RWPE2 (cell line): ENCODE measurements at places on chromosomes 16 and 17.
A peak's percentile ranks its signal among the peaks of the same experiment; 100 is the strongest.

GRCh38 chr16:56517206-56517605 lies 2.6 kb downstream of the BBS2 start:
- DNase-seq, result no peak

- DNase-seq, result peak; percentile 19
Observed at GRCh38 chr17:228951-229708, 47.7 kb upstream of the DOC2B start.

- DNase-seq, result peak; percentile 65
Observed at GRCh38 chr16:2720064-2720457, at the start of gene PRSS27. Gene PRSS27, minus strand, starts transcription at chr16:2720224. Its CDS starts 64 bp downstream, at chr16:2720160.

GRCh38 chr17:74325743-74326379 lies at the start of gene KIF19:
Gene KIF19, plus strand, starts transcription at chr17:74326226. Its CDS starts 124 bp downstream, at chr17:74326350.
- DNase-seq, result no peak

- DNase-seq, result peak; percentile 30
Observed at GRCh38 chr16:66477028-66477515, 50.0 kb downstream of the BEAN1 start.

DNA sequence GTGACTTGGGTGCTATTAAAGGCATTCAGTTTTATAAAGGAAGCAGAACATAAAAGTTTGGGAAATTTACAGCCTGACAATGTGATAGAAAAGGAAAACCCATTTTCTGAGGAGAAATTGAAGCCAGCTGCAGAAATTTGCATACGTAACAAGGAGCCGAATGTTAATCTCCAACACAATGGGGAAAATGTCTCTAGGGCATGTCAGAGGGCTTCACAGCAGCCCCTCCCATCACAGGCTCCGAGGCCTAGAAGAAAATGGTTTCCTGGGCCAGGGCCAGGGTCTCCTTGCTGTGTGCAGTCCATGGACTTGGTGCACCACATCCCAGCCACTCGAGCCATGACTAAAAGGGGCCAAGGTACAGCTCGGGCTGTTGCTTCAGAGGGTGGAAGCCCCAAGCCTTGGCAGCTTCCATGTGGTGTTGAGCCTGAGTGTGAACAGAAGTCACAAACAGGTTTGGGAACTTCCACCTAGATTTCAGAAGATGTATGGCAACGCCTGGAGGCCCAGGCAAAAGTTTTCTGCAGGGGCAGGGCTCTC lies 23.9 kb upstream of the TOM1L1 start:
- DNase-seq, result no peak

DNA sequence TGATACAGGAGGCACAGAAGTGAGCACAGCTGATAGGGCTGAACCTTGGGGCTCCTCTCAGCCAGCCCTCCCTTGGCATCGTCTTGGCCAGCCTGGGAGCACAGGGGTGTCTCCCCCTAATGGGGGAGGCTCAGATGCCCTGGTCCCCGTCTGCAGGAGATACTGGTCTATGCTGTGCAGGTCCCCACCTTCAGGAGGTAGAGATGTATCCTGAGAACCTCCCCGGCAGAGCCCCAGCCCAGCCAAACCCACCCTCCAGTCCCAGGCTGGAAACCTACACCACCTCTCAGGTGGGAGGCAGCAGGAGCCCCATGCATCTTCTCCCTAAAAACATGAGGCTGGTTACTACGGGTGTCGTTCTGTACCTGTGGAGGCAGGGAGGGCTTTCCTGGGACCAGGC lies 38.7 kb downstream of the ABCC6 start:
- DNase-seq, result no peak

- no peak for DNase-seq
Observed at GRCh38 chr16:27374804-27375425, 27.1 kb upstream of the IL21R start.

- DNase-seq, result no peak
Observed at GRCh38 chr16:77548151-77548550, 113.3 kb upstream of the ADAMTS18 start.

- DNase-seq, result no peak
Observed at GRCh38 chr17:49990921-49991320, 4.1 kb downstream of the DLX3 start.

GRCh38 chr17:44111777-44112176 lies 11.7 kb downstream of the HDAC5 start:
- no peak for DNase-seq

GRCh38 chr17:62627904-62628633 lies 599 bp downstream of the MRC2 start:
- DNase-seq, result no peak

GRCh38 chr16:27253526-27253930 lies 15.0 kb downstream of the NSMCE1 start:
- no peak for DNase-seq

DNA sequence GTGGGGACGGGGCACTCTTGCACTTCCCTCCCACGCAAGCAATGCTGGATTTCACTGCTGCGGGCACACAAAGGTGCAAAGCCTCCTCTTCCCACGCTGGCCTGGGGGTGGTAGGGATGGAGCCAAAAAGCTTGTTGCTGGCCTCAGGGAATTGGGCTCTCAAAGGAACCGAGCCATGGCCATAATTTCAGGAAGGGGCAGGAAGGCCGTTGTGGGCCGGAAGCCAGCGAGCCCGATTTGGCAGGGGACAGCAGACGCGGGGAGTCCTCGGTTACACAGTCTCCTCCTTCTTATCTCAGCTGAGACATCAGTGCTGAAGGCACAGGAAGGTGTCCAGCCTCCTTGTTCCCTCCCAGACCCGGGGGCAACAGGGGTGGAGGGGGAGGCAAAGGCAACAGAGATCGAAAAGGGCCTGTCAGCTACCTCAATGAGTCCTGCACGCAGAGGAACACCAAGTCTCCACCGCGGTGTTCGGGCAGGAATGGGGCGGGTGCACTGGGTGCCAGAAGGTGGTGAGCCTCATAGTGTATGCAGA lies 59.5 kb downstream of the SLFN11 start:
- DNase-seq, result no peak

- no peak for DNase-seq
Observed at GRCh38 chr16:81478876-81479511, 34.4 kb downstream of the CMIP start.

- no peak for DNase-seq
Observed at GRCh38 chr17:9346296-9346926, 229.2 kb downstream of the STX8 start.

- DNase-seq, result no peak
Observed at GRCh38 chr16:64751906-64752305, 370.0 kb downstream of the CDH11 start.

DNA sequence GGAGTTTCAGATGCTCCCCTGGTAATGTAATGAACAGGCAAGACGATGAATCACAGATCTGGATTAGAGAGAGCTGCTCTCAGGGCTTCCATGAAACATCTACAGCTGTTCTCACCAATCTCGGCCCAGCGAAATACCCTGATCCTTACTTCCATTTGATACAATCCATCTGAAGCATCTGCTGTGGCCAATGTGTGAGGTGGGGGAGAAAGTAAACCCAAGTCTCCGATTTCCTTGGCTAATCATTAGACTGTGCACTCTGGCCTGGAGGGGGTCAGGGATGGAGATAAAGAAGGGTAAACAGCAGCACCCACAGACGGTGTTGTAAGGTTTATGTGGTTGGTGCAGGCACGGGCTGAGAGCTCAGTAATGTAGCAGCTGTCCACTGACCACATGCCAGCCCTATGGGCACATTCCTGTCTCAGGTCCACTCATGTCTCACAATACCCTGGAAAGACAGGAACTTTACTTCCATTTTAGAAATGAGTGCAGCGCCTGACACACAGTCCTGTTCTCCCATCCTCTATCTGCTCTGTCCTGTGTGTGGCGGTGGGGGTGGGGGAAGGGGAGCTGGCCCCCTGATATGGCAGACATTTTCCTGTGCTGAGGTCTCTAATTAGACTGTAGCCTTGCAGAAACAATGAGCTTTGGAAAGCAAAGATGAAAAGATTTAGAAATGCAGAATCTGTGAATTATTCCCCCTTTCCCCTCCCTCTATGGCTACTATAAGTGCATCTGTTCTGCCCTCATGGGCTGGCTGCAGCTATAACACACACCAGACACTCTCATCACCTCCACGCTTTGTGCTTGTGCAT lies 48.3 kb upstream of the ERN1 start:
- no peak for DNase-seq

GRCh38 chr16:51557670-51558069 lies 406.6 kb upstream of the SALL1 start:
- no peak for DNase-seq

GRCh38 chr16:73544826-73545225 lies 496.9 kb upstream of the ZFHX3 start:
- no peak for DNase-seq

DNA sequence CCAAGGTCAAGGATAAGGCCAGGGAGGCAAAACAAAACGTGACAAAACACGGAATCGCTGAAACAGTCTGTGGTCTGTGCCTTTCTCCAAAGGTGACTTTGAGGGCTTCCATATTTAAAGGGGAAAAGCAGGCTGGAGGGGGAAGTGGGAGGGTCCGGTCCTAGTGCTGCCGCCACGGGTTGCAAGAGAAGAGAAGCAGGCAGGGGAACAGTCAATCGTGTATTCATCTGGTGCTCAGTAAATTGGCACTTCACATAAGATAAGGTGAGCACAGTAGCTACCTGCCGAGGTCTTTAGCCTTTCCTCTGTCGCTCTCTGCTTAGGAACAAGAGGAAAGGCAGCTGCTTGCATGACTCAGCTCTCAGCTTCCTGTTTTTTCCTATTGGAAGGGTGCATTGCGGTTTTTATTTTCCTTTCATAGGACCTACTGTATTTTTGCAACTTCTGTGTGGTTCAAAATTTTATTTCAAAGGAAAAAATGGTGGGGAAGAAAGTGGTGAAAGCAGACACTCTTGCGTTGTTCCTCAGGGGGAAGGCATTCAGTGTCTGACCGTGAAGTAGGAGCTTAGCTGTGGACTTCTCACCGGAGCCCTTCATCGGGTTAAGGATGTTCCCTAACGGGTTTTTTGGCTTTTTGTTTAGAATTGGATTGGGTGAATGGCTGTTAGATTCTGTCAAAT lies 7.1 kb upstream of the LGALS3BP start:
- no peak for DNase-seq

- no peak for DNase-seq
Observed at GRCh38 chr17:57086069-57086930, 1.3 kb downstream of the AKAP1 start.

GRCh38 chr17:4947411-4948165 lies 742 bp downstream of the PFN1 start:
- no peak for DNase-seq

DNA sequence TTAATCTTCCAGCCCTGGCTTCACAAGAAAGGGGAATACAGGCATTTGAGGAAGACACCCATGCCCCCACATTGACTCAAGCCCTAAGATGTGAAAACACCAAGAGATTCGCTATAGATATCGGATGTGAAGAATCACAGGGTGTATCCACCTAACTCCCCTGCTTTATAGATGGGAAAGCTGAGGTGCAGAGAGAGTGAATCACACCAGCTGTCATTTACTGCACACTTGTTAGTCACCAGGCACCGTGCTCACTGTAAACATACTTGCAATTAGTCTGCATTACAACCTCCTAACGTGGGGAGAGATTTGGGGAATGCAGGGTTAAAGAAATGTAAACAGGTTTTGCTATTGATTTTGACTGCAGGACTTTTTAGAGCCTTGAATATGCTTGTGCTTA lies 325.5 kb downstream of the C16orf95 start:
- DNase-seq, result no peak

DNA sequence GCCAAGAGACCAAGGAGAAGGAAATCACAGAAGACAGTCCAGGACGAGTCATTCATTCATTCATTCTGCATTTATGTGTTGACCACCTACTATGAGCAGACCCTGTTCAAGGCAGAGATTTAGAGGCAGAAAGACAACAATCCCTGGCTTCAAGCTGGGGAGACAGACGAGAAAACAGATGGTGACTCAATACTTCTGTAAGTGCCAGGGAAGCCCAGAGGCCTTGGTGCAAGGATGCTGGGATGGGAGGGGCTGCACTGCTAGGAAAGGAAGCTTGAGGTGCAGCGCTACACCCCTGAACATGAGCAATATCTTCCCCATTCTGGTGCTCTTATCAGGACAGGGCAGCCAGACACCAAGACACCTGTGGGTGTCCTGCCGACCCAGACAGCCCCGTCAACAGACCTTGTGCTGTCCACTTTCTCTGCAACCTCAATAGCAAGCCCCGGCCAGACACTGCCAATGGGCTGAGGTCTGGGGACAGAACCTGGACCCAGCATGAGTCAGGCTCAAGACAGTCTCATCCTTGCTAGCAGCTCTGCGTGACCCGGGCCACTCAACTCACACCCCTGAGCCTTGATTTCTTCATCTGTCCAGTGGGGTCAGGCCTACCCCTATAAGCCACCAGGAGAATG lies 163.5 kb downstream of the COPRS start:
- no peak for DNase-seq

DNA sequence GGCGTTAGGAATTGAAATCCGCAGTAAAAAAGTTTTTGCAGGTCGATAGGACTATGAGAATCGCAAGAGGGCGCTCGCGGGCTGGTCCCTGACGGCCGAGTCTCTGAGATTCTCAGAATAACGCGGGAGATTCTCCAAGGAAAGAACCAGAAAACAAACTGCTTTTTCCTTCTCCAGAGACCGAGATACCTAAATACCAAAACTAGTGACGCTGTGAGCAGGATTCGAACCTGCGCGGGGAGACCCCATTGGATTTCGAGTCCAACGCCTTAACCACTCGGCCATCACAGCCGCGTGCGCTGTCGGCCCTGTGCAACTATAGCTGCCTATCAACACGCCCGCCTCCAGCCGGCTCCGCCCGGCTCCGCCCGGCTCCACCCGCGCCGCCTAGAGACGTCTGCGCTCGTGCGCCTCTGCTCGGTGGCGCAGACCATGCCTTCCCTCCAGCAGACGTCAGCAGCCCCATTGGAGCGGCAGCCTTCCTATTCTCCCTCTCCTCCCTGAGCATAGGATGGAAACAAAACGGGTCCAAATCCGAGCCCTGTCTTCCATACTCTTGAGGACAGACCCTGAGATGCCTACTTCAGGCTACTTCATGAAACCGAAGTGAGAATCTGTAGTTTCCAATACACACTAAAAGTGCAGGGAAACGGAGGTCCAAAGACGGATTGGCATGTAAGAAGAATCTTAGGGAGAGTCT lies 13.4 kb downstream of the PER1 start:
- DNase-seq, result peak; percentile 91

DNA sequence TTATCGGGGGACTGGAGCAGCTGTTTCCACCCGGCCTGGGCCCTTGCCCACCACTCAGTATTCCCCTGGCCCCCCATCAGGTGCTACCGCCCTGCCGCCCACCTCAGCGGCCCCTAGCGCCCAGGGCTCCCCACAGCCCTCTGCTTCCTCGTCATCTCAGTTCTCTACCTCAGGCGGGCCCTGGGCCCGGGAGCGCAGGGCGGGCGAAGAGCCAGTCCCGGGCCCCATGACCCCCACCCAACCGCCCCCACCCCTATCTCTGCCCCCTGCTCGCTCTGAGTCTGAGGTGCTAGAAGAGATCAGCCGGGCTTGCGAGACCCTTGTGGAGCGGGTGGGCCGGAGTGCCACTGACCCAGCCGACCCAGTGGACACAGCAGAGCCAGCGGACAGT lies 6.1 kb upstream of the TMEM88 start:
- no peak for DNase-seq
